Chondrocyte (in vitro differentiated cells): ENCODE measurements at places on chromosomes 7 and 10. TPM values are rescaled to one million over a fixed set of nuclear protein-coding genes. Genes with fewer than 3 reads are reported as not detected.

ANXA8 gene
- total RNA-seq, result 0.27 to 0.77 TPM in 2 of 3 replicates, not detected in the other

AEBP1 gene
- 242 to 422 TPM (median 412 TPM) in 3 replicates for total RNA-seq

DNA sequence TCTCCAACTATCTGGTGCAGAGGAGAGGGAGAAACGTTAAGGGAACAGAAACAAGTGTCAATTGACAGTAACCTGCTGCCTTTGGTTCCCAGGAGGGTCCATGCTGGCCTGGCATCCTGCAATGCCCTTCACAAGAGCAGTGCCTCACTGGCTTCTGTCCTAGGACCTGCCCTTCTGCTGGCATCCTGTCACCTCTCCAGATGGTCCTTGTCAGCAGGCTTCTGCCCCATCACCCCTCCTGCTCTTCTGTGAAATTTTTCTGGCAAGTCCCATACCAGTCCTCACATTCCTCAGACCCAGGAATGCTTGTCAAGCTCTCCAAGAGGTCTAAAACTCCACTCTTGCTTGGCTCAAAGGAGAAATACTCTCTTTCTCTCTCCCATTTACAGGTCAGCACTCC, 34.2 kb downstream of the C10orf67 start:
- no peak overlapping the region for H3K27ac ChIP-seq
- H3K4me1 ChIP-seq, result peaks cover 10% of the 10 kb centered on the region
- no peak overlapping the region for H3K4me3 ChIP-seq
- H3K36me3 ChIP-seq, result no peaks in the 10 kb centered on the region
- no peak for DNase-seq

GRCh38 chr10:65614956-65615565, 1310.8 kb upstream of the LRRTM3 start:
- H3K27ac ChIP-seq, result no peak overlapping the region
- no peak for DNase-seq

AMZ1 gene
- total RNA-seq, result 9.1 to 11.1 TPM (median 9.6 TPM) in 3 replicates

GRCh38 chr10:119306514-119306951, 99.2 kb downstream of the GRK5 start:
- H3K27me3 ChIP-seq, result no peaks in the 10 kb centered on the region
- peak overlapping the region; percentile 13 for H3K4me3 ChIP-seq
- DNase-seq, result no peak
- H3K4me1 ChIP-seq, result peaks cover 36% of the 10 kb centered on the region
- no peaks in the 10 kb centered on the region for H3K36me3 ChIP-seq
- H3K27ac ChIP-seq, result peak overlapping the region; percentile 92

GRCh38 chr7:40447345-40447744, 312.5 kb downstream of the SUGCT start:
- H3K36me3 ChIP-seq, result peaks cover 24% of the 10 kb centered on the region
- H3K4me1 ChIP-seq, result no peaks in the 10 kb centered on the region
- H3K27me3 ChIP-seq, result no peaks in the 10 kb centered on the region
- H3K27ac ChIP-seq, result no peak overlapping the region

MAPK8 gene
- total RNA-seq, result 37.8 to 43.4 TPM (median 41.4 TPM) in 3 replicates

- peak overlapping the region; percentile 43 for H3K27ac ChIP-seq
- DNase-seq, result no peak
- H3K36me3 ChIP-seq, result peaks cover 20% of the 10 kb centered on the region
- H3K4me1 ChIP-seq, result peaks cover 74% of the 10 kb centered on the region
- H3K27me3 ChIP-seq, result no peaks in the 10 kb centered on the region
Observed at GRCh38 chr10:74034301-74034700, 36.4 kb downstream of the VCL start.

DNA sequence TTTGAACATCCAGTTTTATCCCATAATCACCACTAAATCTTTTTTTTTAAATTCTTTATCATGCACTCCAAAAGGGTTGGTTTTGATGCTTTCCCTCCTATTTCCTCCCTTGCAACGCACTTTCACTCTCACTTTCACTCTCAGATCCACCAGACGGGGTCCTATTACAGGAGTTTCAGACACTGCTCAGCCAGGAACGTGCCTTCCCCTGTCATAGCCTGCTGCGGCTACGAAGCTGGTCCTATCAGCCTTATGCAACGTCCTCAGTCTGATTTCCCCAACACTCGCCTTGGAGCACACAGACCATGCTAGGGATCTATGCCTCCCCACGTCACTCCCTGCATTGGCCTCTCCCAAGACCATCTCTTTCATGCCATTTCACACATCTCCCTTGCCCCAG, 23.4 kb downstream of the ZPBP start:
- no peak for DNase-seq
- H3K4me3 ChIP-seq, result peak overlapping the region; percentile 77
- no peaks in the 10 kb centered on the region for H3K27me3 ChIP-seq
- no peaks in the 10 kb centered on the region for H3K36me3 ChIP-seq
- H3K27ac ChIP-seq, result no peak overlapping the region

TFEC gene
- 0.05 to 0.23 TPM (median 0.17 TPM) in 3 replicates for total RNA-seq

BMPER gene
- total RNA-seq, result 0.30 to 0.63 TPM (median 0.62 TPM) in 3 replicates

DNA sequence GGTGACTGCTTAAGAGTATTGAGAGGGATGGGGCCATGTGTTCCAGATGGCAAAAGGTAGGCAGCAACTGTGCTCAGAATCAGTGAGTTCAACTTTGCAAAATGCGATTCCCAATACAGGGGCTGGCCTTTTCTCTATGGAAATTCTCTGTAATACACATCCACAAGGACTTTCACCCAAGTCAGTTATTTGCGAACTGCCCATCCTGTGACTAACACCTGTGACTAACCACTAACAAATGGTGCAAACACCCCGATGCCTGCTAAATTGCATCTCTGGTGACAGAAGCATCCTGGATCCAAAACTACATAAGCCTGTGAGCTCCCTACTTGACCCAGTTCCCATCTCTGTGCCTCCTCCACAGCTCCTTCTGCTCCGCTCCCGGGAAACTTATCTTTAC, 9.0 kb upstream of the CUZD1 start:
- H3K4me3 ChIP-seq, result no peak overlapping the region
- H3K36me3 ChIP-seq, result no peaks in the 10 kb centered on the region
- no peak overlapping the region for H3K27ac ChIP-seq
- H3K27me3 ChIP-seq, result no peaks in the 10 kb centered on the region
- H3K4me1 ChIP-seq, result peaks cover 42% of the 10 kb centered on the region
- DNase-seq, result no peak

DNA sequence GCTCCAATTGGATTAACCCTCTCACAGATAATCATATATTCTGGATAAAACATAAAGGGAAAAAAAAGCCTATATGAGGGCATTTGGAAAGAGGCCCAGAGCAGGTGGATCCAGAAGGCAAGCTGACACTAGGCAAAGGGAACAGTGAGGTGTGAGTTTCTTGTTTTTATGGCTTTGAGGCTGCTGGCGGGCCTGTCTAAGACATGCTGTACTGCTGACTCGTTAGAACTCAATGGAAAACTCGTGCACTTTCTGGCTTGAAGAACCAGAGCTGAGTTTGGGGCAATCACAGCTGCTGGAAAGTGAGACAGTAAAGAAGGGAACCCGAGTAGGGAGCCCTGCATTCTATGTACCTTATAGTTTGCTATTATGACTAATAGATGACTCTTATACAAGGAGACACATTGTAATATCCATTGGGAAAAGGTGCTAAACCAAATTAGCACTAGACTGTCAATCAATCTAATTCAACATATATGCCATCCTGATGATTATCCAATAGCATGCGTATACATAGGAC, 637.1 kb downstream of the GATA3 start:
- no peaks in the 10 kb centered on the region for H3K36me3 ChIP-seq
- no peak overlapping the region for H3K4me3 ChIP-seq
- H3K4me1 ChIP-seq, result no peaks in the 10 kb centered on the region
- no peaks in the 10 kb centered on the region for H3K27me3 ChIP-seq
- DNase-seq, result no peak
- no peak overlapping the region for H3K27ac ChIP-seq

TMEM184A gene
- 0.07 to 0.22 TPM (median 0.15 TPM) in 3 replicates for total RNA-seq
